ENCODE measurements at places on chromosomes 16 and 17. TPM values are rescaled to one million over a fixed set of nuclear protein-coding genes. Genes with fewer than 3 reads are reported as not detected.

KRT40 gene
- not detected for polyA plus RNA-seq

PPM1E gene
- 0.68 TPM for polyA plus RNA-seq

SUMO2 gene
- polyA plus RNA-seq, result 656 TPM

FCSK gene
- polyA plus RNA-seq, result 15.8 TPM

KRTAP9-4 gene
- polyA plus RNA-seq, result not detected

GRCh38 chr16:5862103-5862840 is 764.7 kb upstream of the EEF2KMT start:
- DNase-seq, result no peak

DNA sequence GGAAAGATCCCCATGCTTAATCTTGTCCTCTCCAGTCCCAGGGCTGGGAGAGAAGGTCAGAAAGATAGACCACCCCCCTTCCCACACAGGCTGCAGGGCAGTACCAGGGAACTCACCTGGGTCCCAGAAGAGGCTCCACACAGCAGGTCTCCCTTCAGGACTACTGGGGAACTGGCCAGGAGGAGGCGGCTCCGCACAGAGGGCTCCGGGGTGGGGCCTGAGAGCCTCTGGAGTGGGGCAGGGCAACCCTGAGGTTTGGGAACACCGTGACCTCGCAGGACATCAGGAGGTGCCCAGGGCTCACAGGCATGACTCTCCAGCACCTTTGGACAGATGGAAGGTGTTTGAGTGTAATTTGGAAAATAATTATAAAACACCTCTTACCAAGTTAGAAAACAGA is 11.0 kb downstream of the ABCA3 start:
- peak; percentile 89 for DNase-seq

GRCh38 chr16:73724503-73724902 is 572.1 kb upstream of the PSMD7 start:
- DNase-seq, result no peak

DNA sequence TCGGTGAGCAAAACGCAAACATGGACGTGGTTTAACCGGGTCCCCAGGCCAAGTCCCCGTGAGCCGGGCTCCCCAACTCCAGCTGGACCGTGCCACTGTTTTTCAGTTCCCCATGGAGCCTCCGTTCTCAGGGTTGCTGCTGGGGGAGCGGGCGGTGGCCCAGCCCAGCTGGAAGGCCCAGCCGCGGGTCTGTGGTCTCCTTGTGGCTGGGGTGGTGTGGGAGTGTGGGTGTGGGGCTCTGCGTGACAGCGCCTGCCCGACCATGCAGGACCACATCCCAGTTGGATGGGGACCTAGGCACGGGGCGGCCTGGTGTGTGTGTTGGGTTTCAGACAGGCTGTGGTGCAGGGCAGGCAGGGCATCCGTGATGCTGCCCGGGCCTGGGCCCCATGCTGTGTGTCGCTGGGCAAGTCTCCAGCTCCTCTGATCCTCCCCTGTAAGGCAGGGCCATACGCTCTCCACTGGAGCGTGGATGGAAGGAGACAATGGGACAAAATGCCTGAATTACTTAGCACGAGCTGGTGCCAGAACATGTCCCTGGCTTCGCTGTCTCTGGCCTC is 40.3 kb downstream of the COX4I1 start:
- no peak for DNase-seq

- DNase-seq, result peak; percentile 72
Observed at GRCh38 chr16:34803683-34804416, 1344.4 kb downstream of the TP53TG3F start.

GRCh38 chr17:1275962-1276736 is 3.3 kb upstream of the TRARG1 start:
- DNase-seq, result peak; percentile 52

- peak; percentile 39 for DNase-seq
Observed at GRCh38 chr17:39026980-39027451, 59.8 kb upstream of the FBXO47 start.

- no peak for DNase-seq
Observed at GRCh38 chr17:20948984-20949777, 93.6 kb downstream of the USP22 start.

GRCh38 chr17:78897664-78898047 is 5.3 kb downstream of the CEP295NL start:
- DNase-seq, result no peak

- DNase-seq, result no peak
Observed at GRCh38 chr17:44568945-44569858, 11.9 kb downstream of the FZD2 start.

GRCh38 chr16:80580109-80580832 is 39.5 kb downstream of the DYNLRB2 start:
- no peak for DNase-seq

DNA sequence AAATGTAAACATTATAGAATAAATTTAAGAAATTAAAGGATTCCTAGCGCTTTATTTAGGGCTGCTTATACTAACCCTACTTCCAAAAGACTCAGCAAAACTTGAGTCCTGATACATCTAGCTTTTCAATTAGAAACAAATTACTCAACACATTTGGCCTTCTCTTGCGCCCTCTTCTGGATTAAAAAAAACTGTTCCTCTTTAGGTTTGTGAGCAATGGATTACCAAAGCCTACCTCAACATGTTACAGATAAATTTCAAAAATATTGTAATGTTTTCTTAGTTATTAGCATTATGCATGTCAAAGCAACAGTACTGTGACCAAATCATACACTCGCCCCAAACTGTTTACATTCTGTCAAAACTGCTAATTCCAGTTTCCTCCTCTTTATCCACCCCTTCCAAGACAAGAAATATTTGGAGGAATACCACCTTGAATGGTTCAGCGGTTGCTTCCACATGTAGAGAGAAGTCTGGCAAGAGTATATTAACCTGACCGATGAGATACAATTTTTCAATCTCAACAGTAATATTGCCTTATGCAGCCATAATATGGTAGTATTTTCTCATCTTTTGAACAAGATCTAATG is 2.7 kb downstream of the NUFIP2 start:
- DNase-seq, result peak; percentile 77

Data from left lung (tissue), 14 donors.